Bone marrow (tissue), 2 donors: ENCODE measurements at places on chromosomes 1 and 21.

DNA sequence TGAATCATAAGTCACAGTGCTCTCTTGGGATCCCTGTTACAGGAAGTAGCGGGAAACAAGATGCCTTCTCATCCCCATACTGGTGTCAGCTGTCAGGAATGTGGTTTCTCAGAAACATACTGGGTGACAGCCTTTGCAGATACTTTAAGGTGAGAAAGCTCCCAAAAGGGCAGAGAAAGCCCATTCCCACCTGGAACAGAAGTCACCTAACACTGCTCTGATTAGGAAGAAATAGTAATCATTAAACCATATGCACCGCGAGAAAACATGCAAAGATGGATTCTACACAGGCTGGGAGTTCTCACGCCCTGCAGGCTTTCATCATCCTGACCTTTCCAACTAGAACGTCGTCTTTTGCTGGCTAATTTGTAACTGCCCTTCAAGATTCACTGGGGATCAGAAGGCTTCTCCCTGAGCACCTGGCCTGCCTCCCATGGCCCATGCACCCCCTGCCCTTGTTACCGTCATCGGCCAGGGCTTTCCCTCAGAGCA, 46.2 kb upstream of the SLC44A3 start:
- no peak for DNase-seq

DNA sequence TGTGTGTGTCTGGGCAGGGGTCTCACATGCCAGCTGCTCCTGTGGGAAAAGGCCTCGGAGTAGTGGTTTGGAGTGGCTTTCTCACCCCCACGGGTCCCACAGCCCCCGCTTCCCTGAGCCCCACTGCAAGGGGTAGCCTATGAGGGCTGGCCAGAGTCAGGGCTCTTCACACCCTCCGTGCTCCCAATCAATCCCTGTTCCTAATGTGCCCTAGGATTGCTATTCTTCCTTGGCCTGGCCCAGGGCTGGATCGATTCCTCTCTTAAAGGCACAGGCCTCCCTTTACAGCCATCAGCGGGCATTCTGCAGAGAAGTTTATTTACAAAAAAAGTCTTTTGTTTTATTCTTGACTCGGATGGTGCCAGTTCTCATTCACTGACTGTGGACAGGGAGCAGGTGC, 19.3 kb upstream of the ACTL8 start:
- DNase-seq: no peak

DNA sequence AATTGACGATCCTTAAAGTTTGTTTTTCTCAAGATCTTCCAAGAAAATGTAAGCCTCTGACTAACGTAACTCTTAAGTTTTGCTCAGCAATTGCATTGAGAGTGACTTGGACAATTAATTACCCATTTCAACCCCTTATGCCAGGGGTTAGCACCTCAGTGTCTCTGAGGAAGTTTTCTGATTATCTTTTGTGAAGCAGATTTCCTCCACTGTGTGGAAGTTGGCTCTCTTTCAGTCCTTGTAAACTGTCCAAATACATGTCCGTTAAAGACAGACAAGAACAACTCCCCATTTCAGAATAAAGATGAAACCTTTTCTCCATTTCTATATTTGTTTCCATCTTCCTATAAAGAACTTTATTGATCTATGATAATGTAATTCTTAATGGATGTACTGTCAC, 296.4 kb upstream of the FMN2 start:
- no peak for DNase-seq

GRCh38 chr1:116436611-116436970, 63.5 kb downstream of the ATP1A1 start:
- DNase-seq: no peak

DNA sequence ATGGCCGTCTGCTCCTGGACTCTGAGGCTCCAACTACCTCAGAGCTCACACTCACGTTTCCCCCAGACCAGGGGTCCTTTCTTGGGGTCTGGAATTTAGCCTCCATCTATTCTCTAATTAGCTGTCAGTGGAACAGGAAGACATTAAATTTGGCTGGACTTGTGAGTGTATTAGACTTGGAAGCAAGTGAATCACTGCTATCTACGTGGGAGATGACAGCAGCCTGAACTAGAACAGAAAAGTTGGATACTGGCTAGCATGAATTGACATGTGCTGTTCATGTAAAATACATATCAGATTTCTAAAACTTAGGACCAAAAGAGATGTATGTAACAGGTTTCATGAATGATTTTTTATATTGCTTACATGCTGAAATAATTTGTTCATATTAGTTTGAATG, 28.0 kb downstream of the TAF5L start:
- no peak for DNase-seq

- DNase-seq: no peak
These were observed 332.1 kb downstream of the PTPRC start for GRCh38 chr1:198970916-198971315.

GRCh38 chr1:227632325-227632724, 69.0 kb downstream of the ZNF678 start:
- no peak for DNase-seq

GRCh38 chr21:17191346-17191993, 321.4 kb upstream of the CXADR start:
- DNase-seq: no peak

DNA sequence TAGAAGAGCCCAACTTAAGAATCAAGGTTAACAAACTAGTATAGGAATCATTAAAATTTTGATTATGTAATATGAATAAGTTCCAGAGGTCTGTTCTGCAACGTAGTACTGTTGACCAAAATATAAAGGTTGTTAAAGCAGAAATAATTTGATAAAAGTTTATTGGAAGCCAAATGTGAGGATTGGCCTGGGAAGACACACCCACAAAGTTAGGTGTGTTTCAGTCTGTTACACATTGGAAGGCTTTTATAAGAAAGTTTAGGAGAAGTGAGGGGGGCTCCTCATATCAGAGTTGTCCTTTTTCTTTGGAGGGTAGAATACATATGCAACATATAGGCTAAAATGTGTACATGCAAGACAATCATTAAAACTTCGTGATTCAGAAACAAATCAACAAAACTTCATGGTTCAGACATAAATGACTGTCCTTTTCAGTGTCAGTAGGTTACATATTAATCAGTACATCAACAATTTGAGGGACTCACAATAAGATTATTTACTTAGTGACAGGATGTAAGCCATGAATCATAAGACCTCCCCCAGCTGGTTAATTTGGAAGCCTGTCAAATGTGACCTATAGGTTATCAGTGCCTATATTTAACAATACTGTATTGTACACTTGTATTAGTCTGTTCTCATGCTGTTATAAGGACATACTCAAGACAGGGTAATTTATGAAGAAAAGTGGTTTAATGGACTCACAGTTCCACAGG, 245.0 kb upstream of the B3GALT2 start:
- no peak for DNase-seq

DNA sequence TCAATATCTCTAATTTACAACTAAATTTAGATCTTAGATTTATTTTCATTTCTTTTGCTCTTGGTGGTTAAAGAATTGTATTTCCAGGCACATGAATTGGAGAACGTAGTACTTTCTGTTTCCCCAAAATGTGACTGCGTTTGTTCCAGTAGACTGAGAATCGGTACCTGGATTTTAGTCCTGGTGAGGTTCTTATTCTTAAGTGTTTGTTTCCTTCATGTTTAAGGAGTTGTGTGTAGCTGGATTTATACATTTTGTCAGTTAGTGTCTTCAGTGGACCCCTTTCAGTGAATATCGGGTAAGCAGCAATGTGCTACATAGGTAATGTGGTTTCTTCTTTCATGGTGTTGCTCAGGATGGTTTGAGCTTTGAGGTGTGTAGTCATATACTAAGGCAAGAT, 6.8 kb downstream of the MIER1 start:
- no peak for DNase-seq

DNA sequence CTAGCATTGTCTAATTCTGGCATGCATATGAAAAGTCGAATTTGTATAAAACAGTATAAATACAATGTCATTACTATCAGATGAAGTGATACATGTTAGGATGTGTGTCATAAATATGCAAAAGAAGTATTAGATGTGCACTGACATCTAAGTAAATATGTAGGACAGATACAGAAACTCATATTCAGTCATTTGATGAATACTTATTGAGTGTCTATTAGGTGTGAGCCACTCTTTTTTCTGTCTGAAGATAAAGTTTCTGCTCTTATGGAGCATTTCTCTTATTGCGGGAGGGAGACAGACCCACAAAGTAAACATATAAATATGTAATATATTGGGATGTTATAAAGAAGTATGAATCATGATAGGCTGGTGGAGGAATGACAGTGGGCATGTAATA, 426.6 kb upstream of the B3GALT2 start:
- no peak for DNase-seq

GRCh38 chr1:225899044-225899925, 10.3 kb upstream of the LEFTY1 start:
- DNase-seq: no peak

DNA sequence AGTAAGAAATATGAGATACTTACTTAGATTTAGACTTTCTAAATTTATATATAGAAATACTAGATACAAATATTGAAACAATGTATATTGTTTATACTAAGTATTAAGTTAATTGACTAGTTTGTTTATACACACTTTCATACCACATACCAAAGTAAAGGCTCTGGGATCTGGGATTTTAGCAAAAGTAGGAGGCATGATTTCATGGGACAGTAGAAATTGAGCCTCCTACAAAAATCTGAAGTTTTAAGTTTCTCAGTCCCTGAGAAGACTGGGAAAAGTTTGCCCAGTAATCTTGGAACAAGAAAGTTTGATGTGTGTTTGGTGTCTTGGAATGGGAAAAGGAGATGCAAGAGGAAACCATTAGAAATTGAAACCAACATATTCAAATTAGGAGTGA, 30.9 kb downstream of the KCTD3 start:
- no peak for DNase-seq

DNA sequence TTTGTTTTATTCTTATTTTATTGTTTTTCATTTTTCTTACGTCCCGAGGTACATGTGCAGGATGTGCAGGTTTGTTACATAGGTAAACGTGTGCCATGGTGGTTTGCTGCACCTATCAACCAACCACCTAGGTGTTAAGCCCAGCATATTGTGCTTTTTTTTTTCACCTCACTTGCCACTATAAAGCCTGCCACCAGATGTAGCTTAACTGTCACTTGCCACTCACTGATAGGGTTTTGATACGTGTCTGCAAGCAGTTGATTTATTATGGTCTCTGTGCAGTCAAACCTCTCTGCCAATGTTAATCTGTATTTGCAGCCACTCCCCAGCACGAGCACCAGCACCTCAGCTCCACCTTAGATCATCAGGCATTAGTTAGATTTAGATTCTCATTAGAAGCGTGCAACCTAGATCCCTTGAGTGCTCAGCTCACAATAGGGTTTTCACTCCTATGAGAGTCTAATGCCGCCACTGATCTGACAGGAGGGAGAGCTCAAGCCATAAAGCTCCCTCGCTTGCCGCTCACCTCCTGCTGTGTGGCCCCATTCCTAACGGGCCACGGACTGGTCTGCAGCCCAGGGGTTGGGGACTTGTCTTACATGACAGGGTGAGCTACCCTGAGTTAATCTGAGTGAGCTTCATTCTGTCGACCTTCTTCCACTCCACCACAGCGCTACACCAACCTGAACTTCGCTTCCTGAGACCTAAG, 17.9 kb upstream of the ABCG1 start:
- no peak for DNase-seq

- DNase-seq: no peak
These were observed 7.0 kb downstream of the MRPL9 start for GRCh38 chr1:151756291-151756690.

DNA sequence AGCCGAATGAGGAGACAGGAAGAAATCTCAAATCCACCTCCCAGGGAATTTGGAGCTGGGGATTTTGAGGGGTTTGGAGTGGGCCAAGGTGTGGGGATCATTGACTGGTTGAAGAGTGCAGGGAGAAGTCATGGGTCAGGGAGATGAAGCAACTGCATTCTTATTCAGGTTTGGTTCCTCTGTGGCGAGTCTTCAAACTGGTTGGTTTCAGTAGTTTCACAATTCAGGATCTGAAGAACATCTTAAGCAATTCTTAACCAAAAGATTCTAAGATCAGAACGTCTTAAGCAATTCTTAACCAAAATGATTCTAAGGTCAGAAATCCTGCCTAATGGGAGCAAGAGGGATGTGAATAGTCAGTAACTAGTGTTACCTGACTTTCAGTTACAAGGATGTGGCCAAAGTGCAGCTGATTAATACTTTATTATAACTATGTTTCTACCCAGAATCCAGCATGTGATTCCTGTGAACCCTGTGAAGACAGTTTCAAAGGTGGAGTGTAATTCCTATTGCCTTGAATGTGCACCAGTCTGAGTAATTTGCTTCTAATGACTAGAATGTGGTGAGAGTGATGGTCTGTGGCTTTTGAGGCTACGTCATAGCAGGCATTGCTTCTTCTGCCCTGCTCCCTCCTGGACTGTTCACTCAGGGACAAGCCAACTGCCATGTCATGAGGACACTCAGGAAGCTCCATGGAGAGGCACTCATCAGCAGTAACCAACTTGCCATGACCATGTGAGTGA, 61.2 kb downstream of the OLFML3 start:
- no peak for DNase-seq

GRCh38 chr1:215599418-215600074, 32.4 kb downstream of the KCTD3 start:
- DNase-seq: no peak

GRCh38 chr1:236181059-236181458, 38.7 kb downstream of the GPR137B start:
- no peak for DNase-seq

GRCh38 chr1:50553921-50554320, 130.7 kb upstream of the DMRTA2 start:
- DNase-seq: no peak

DNA sequence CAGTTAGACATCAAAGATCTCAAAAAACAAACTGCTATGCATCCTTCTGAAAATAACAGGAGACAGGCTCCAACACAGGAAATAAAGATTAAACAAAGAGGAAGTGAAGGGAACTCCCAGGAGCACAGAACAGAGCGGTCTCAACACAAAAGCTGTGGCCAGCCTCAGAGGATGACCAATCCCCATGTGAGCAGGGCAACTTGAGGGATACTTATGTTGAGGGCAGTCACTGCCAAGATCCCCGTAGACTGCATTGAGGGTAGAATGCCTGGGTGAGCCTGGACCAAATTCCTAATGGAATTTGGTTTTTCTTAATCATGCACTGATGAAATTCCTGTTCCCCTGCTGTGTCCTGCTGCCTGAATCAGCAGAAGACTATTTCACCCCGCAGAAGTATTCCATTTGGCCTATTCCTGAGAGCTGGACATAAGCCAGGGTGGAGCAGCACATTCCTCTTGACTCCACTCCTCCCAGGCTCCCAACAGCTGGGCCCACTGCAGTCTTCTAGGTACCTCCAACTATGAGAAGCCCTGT, 49.0 kb downstream of the JAK1 start:
- DNase-seq: peak; percentile 24

DNA sequence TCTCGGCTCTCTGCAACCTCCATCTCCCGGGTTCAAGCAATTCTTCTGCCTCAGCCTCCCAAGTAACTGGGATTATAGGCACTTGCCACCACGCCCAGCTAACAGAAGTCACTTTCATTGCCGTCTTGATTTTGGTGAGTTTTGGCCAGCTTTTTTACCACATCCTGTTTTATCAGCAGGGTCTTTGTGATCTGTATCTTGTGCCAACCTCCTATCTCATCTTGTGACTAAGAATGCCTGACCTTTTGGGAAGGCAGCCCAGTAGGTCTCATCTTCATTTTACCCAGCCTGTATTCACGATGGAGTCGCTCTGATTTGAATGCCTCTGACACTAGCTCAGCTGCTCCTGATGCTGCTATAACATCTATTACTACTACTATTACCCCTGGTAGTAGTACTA, 46.8 kb upstream of the BARHL2 start:
- no peak for DNase-seq

GRCh38 chr1:32696041-32696440, 6.5 kb downstream of the SYNC start:
- DNase-seq: no peak
